ENCODE measurements at places on chromosomes 12 and 14.

- DNase-seq = no peak
Measured at GRCh38 chr12:130704606-130705005, 11.5 kb downstream of the RIMBP2 start.

DNA sequence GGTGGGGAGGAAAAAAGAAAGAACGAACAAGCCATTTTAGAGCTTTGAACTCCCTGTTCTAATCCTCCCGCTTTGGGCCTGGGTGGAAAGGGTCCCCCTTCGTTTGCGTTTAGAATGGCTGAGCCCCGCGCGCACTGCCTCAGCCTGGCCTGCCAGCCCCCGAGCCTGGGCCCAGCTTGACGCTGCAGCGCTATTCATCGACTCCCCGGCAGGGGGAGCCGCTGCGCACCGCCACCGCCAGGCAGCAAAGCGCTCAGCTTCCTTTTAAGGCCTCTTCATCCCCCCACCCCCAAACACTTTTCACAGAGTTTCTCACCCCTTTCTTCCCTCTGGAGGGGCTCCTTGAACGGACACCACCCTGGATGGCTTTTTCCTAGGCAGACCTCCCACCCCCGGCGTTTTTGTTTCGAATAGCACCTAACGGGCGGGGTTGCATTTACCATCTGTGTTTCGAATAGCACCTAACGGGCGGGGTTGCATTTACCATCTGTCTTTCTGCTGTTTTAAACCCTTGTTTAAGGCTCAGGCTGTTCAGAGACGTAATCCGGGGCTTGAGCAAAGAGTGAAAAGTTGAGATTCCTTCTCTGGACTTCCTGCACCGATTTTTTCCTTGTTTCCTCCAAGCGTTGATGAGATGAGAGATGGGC lies 56.4 kb upstream of the PIWIL1 start:
- DNase-seq = peak; percentile 83

DNA sequence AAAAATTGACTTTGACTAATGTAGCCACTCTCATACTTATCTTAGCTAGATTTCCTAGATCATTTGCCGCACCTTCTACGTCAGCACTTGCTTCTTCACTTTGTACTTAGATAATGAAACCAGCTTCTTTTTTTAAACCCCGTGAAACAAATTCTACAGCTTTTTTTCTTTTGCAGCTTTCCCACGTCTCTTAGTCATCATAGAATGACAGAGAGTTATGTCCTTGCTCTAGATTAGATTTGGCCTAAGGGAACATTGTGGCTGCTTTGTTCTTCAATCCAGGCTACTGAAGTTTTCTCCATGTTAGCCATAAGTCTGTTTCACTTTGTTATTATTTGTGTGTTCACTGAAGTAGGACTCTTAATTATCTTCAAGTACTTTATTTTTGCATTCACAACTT lies 94.9 kb downstream of the SLCO1A2 start:
- DNase-seq = no peak

DNA sequence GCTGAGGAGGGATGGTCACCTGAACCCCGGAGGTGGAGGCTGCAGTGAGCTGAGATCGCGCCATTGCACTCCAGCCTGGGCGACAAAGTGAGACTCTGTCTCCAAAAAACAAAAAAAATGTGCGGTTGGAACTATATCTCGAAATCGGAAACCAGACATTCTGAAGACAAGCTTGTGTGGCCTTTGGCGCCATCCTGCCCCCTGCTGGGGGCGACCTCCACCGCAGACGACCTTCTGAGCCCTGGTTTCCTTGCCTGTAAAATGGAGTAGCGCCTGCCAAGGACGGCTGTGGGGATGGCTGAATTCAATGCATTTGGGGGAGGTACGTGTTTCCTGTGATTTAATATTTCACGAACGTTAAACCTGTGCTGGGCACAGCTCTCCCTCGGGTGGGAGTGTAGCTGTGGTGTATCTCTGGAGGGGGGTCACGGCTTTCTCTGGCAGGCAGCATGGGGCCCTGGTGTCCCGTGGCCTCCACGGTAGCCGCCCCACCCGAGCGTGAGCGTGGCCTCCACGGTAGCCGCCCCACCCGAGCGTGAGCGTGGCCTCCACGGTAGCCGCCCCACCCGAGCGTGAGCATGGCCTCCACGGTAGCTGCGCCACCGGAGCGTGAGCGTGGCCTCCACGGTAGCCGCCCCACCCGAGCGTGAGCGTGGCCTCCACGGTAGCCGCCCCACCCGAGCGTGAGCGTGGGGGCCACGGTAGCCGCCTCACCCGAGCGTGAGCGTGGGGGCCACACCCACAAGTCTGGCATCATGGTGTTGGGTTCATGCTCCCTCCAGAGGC lies 55.3 kb downstream of the LRCOL1 start:
- DNase-seq = no peak

DNA sequence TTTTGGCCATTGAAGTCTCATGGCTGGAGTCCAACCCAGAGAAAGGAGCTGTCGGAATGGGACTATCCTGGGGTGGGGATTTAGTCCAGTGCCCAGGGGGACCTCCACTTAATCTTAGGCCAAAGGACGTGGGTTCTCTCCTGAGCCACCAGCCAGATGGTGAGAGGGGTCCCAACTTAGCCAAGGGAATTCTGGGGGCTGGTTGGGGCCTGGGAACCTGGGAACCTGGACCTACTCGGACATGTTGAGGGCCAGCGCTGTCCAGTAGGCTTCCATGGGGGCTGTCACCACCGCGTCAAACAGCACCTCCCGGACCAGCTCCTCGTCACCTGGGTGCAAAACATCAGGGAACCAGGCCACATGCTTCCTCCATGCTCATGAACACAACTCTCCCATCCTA lies 33.4 kb downstream of the LRTM2 start:
- no peak for DNase-seq

- DNase-seq = no peak
Measured at GRCh38 chr12:31849090-31849687, 110.0 kb upstream of the RESF1 start.

- DNase-seq = no peak
Measured at GRCh38 chr12:119181944-119182343, 3.2 kb downstream of the HSPB8 start.

DNA sequence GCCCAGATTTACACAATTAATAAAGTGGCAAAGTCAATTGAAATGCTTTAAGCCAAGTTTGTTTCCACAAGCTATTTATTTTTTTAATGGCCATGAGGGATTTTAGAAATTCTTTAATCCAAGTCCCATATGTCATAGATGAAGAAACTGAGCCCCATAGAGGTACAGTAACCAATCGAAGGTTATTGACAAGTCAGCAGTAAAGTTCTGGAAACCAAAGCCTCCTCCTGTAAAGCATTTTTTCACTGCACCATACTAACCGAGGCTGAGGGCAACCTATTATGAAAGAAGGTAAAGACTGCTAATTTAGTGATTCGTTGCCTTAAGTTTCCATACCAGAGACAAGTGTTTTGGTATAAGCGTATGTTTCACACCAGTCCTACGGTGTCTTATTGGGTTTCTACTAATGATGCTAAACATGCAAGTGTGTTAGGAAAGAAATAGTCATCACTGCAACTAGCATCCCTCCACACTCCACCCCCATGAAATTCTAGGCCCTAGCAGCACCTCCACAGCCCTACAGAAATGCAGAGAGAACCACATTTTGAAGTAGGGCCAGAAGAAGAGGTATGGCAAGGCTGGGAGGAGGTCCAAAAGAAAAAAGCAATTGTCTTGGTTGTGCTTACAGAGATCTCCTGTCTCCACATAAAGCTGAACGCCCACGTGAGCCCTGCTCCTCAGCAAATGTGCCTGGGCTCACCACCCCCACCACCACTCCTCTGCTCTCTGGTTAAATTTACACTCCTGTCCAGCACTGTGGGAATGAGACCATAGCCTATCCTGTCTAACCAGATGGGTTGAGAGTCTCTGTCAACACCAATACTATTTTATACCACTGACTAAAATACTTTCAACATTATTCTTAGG lies 271.1 kb upstream of the G2E3 start:
- peak; percentile 88 for DNase-seq

- no peak for DNase-seq
Measured at GRCh38 chr12:105641749-105642148, 311.3 kb downstream of the C12orf75 start.

DNA sequence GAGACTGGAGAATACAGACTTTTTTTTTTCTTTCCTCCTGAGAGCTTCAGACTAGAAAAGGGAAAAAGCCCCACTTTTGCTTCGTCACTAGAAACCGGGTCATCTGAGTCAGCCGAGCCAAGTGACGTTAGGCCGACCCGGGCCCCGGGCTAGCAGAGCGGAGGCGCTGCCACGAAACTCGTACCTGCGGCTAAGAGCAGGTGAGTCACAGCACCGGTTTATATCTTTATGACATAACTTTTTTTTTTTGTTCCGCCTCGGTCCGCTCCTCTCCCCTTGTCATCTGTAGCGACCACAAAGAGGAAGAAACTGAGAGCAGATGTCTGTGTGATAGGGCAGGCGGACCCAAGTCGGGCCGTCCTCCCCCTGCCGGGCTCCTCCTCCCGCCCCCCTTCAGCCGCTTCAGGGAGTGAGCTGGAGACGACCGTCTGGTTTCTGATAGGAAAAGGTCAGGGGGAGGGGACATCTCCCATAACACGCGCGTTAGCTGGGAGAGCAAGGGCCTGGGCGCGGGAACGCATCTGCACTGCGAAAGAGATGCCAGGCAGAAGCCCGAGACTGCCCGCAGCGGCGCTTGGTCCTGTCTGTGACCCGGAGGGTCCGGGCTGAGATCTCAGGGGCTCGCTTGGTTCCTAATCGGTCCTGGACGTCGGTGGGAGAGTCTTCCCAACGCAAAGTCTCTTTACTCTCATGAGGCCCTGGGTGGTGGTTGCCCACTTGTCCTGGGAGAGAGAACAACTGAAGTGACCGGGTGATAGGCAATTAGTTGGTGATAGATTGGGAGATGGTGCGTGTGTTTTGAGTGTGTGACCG lies 586 bp downstream of the TTC6 start:
- no peak for DNase-seq

- DNase-seq = no peak
Measured at GRCh38 chr12:121830134-121830533, 26.3 kb downstream of the SETD1B start.

DNA sequence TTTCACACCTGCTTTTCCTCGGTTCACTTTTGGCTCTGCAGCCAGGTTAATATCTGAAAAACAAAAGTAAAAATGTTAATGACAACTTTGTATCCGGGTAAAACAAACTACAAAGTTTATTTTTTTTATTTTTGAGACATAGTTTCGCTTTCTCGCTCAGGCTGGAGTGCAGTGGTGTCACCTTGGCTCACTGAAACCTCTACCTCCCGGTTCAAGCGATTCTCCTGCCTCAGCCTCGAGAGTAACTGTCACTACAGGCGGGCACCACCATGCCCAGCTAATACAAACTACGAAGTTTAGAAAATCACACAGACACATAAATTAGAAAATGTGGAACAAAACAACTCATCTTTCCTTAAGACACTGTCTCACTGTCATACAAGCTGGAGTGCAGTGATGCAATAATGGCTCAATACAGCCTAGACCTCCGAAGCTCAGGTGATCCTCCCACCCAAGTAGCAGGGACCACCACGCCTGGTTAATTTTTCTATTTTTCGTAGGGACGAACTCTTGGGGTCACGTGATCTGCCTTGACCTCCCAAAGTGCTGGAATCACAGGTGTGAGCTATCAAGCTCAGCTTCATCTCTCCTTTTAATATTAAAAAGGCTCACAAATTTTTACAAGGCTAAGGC lies 38.1 kb downstream of the HNRNPC start:
- no peak for DNase-seq

GRCh38 chr14:67517083-67517482 lies 16.0 kb upstream of the PLEKHH1 start:
- peak; percentile 66 for DNase-seq

GRCh38 chr12:3805077-3805476 lies 52.2 kb upstream of the CRACR2A start:
- no peak for DNase-seq

GRCh38 chr12:83801972-83802371 lies 1110.6 kb downstream of the SLC6A15 start:
- DNase-seq = no peak

DNA sequence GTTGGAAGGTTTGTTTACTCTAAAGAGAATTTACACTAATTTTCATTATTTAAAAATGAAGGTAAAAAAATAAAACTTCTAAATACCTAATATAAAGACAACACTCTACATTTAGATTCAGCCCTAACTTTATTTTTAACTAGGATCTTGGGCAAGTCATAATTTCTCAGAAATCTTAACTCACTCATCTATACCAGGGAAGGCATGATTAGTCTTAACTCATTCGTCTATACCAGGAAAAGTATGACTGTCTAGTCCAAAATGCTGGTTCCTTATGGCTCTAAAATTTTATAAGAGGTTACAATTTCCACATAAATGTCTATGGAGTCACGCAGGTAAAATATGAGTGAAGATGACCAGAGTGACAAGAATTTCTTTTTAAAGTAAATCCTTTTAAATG lies 52.7 kb upstream of the POC1B start:
- no peak for DNase-seq

GRCh38 chr14:64646103-64646502 lies 58.1 kb upstream of the PLEKHG3 start:
- no peak for DNase-seq

DNA sequence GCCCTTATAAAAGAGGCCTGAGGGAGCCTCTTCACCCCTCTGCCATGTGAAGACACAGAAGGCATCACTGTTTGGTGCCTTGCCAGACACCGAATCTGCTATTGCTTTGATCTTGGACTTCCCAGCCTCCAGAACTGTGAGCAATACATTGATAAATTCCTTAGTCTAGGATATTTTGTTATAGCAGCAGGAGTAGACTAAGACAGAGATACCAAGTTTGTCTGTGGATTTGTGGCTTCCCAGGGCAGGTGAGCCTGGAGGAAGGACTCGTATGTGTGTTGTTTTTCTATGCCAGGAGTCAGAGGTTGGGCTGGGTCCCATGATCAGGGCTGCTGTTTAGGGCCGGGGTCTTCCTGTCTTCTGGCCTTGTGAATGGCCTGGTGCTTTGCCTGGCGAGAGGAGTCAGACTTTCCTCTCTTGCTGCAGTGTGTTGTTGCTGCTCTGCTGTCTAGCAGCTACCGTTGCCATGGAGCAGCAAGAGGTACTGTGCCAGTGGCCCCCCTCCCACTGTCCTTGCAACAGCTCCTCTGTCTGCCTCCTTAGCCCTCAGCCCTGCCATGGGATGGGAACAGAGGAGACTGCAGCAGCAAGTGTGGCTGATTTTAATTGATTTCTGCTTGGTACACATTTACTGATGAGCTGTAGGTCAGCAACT lies 111.2 kb downstream of the CHST11 start:
- DNase-seq = no peak

DNA sequence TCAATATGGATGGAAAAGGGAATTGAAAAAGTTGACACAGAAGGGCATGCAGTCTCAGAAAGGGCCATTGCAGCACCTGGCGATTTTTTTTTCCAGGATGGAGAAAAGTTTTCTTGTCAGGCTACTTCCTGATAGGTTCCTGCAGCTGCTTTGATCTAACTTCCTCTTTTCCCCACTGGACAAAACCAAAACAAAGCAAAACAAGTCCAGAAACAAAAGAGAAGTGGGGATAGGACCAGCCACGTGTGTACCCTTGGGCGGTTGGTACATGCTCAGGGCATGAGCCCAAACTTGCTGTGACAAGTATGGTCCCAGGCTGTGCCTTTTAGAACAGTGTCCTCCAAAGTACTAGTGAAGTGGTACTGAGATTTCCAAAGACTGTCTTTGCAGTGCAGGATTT lies 89.8 kb downstream of the CHST11 start:
- DNase-seq = no peak
